Cardiac fibroblast (primary cell): ENCODE measurements at places on chromosomes 16 and 17.
A peak's percentile ranks its signal among the peaks of the same experiment; 100 is the strongest.

DNA sequence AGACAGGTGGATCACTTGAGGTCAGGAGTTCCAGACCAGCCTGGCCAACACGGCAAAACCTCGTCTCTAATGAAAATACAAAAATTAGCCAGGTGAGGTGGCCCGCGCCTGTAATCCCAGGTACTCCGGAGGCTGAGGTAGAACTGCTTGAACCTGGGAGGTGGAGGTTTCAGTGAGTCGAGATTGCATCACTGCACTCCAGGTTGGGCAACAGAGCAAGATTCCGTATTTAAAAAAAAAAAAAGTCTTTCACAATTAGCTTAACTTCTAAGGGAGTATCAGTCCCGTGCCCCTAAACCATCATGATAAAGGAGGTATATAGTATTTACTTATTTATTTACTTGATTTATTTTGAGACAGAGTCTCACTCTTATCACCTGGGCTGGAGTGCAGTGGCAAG is 3.4 kb upstream of the MEFV start:
- DNase-seq: no peak

DNA sequence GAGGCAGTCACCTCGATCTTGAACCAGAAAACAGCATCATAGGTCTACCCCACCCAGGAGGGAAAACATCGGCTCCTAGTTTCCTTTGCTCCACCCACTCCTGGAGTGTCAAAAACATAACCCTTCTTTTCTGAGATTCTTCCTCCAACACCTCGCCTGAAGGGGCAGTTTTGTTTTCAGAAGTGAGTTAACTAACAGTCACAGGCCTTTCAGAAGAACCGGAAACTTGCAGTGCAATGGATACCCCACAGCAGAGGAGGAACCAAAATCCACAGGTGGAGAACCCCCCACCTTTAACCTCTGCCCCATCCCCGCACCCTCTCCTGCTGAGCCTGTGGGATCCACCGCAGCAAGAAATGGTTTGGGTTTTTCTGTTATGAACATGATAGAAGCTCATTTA is 7.8 kb upstream of the TEX2 start:
- no peak for DNase-seq

DNA sequence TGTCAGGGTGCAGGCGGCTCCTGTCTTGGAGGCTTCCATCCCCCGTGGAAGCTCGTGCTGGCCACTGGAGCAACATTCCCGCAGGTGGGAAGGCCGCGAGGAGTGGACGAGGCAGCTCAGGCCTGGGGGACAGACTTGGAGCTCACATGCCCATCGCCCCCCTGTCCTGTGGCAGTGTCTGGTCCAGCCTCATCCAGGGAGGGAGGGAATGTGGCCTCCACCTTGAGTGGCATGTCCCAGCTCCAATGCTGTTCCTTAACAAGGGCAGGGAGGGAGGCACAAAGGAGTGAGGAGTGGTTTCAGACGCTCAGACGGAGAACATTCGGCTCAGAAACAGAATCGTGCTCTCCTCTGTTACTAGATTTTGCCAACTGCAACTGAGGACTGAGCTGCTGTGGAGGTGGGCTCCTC is 159.4 kb upstream of the CHMP6 start:
- peak; percentile 58 for DNase-seq

DNA sequence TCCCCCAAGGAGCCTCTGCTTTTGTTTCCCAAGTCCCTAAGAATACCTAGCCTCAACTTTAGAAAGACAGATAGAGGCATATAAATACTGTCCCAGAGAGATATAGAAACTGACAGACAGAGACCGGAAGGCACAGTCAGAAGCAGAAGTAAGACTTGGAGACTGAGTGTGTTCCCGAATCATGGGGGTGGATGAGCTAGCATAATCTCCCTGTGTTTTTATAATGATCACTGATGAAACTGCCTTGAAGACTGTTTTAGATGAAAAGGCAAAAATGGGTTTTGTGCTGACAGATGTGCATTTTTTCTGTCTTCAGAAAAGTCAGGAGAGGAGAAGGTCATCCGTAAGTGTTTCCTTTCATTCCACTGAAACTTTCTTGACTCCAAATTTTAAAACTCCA is 8.3 kb upstream of the PSMD3 start:
- DNase-seq: peak; percentile 33

- DNase-seq: no peak
Measured at GRCh38 chr16:65441501-65441900, 319.6 kb upstream of the CDH11 start.

GRCh38 chr16:88804552-88805339 is 1.2 kb downstream of the CDT1 start:
- DNase-seq: no peak

DNA sequence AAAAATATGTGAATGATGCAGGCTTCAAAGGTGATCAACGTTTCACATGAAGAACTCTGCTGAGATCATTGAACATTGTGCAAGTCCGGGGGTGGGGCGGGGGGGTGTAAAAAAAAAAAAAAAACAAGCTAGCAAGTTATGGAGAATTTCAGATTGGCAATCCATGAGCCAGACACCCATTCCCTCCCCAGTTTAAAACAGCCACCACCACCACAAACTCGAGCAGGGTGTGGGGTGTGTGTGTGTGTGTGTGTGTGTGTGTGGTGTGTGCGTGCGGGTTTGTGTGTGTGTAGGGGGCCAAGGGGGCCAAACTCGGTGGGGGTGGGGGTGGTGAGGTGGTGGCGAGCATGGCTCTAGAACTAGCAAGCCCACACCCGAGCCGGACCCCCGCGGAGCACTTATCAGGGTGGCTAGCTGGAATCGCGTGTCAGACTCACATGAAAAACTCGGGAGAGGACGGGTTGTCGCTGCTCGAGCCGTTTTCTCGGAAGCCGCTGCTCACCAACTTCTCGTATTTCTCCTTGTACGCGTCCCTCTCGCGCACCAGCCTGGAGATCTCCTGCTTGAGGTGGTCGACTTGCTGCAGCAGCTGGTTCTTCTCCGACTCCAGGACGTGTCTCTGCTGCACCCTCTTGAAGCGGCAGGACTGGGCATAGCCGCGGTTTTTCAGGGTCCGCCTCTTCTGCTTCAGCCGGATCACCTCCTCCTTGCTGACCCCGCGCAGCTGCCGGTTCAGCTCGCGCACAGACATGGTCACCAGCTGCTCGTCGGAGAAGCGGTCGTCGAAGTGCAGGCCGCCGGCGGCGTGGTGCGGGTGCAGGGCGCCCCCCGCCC is 2.0 kb downstream of the MAF start:
- DNase-seq: peak; percentile 39
